Pulmonary artery endothelial cell (primary cell): ENCODE measurements at places on chromosomes 6 and 20. TPM values are rescaled to one million over a fixed set of nuclear protein-coding genes. Genes with fewer than 3 reads are reported as not detected.
A peak's percentile ranks its signal among the peaks of the same experiment; 100 is the strongest.

The BACH2 gene
- total RNA-seq = 0.26 and 0.39 TPM in 2 replicates

The WFDC2 gene
- total RNA-seq = not detected in 2 replicates

The MARCKS gene
- total RNA-seq = 171 TPM in 2 replicates

The BRD2 gene
- 52.1 and 77.0 TPM in 2 replicates for total RNA-seq

The ULBP2 gene
- 5.8 and 10.8 TPM in 2 replicates for total RNA-seq

The ZNF391 gene
- total RNA-seq = 0.20 and 0.71 TPM in 2 replicates

The LRRC73 gene
- total RNA-seq = 0.14 and 0.20 TPM in 2 replicates

The OTOR gene
- not detected in 2 replicates for total RNA-seq

The BTN1A1 gene
- total RNA-seq = not detected in 2 replicates

The ZSCAN23 gene
- total RNA-seq = 0.07 and 0.14 TPM in 2 replicates

The ZNF184 gene
- total RNA-seq = 6.9 and 8.5 TPM in 2 replicates

The POU3F2 gene
- not detected in 2 replicates for total RNA-seq

DNA sequence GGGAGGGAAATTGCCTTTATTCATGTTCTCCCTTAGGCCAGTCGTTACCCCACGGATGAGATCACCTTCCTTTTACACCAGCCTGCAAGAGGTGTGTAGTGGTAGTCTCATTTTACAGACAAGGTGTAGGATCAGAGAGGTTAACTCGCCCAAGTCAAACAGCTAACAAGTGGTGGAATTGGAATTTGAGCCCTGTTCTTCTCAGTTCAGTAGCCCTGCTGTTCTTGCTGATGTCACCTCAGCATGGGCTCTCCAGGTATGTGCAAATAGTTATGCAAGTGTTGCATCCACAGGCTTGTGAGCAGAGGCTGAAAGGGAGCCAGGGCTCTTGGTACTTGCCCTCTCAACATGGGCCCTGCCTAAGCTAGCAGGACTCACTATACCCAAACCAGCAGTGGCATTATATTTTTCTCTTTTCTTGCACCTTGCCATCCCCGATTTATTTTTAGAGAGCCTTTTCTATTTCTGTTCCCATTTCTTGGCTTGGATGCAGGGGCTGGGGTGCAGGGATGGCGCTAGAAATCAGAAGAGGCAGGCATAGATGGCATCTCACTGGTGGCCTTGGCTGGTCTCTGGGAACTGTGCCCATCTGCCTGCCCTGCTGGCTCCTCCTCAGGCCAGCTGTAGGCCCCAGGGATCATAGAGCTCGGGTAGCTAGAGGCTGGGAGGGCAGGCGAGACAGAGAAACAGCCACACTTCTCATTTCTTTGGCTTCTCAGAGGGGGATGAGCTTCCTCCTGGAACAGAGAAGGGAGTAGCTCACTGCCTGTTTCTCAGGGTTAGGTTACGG lies 18.2 kb downstream of the PPARD start:
- DNase-seq = no peak

DNA sequence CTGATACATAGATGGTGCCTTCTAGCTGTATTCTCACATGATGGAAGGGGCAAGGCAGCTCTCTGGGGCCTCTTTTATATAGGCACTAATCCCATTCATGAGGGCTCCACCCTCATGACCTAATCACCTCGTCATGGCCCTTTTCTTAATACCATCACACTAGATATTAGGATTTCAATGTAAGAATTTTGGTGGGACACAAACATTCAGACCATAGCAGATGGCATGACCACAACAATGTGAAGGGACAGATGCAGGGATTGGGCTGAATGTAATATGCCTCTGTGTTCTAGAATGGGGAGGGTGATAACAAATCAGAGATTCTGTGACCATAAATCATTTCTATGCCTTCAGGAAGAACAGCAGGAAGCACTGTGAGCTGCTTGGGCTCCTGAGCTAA lies 145.8 kb downstream of the LCA5 start:
- DNase-seq = no peak

DNA sequence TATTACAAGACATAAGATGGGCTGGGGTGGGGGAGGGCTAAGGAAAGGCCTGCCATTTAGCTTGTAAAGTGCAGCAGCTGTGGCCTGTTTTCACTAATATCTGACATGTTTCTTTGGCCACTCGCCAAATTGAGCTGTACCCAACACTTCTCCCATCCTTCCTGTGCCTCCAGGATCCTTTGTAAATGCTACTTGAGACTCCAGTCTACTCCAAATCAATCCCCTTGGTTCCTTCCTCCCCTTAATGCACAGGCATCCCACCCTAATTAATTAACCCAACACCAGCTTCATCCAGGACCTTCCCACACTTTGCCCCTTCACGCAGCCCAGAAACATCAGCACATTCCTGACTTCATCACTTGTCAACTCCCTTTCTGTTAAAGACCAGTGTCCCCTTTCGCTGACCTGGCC lies 55.0 kb upstream of the TCF21 start:
- no peak for DNase-seq

DNA sequence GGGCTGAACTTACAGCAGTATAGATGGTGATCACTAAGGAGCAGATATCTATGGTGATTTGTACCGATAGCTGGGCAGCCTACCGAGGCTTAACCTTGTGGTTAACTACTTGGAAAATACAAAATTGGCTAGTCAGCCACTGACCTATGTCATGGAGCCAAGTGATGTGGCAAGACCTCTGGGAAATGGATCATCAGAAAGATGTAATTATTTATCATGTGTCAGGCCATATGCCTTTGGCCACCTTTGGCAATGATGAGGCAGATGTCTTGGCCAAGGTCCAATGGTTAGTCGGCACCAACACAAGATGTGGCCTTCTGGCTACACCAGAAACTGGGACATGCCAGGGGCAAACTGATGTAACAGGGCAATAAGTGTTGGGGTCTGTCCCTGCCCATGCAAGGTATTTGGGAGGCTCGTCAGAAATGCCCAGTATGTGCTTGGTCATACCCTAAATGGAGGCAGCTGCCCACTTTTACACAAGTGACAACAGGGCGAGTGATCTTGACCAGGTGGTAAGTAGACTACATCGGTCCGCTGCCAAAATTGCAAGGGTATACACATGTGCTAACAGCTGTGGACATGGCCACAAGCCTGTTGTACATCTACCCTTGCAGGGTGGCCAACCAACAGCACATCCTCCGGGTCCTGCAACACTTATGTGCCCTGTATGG lies 30.1 kb downstream of the HDDC2 start:
- DNase-seq = no peak

DNA sequence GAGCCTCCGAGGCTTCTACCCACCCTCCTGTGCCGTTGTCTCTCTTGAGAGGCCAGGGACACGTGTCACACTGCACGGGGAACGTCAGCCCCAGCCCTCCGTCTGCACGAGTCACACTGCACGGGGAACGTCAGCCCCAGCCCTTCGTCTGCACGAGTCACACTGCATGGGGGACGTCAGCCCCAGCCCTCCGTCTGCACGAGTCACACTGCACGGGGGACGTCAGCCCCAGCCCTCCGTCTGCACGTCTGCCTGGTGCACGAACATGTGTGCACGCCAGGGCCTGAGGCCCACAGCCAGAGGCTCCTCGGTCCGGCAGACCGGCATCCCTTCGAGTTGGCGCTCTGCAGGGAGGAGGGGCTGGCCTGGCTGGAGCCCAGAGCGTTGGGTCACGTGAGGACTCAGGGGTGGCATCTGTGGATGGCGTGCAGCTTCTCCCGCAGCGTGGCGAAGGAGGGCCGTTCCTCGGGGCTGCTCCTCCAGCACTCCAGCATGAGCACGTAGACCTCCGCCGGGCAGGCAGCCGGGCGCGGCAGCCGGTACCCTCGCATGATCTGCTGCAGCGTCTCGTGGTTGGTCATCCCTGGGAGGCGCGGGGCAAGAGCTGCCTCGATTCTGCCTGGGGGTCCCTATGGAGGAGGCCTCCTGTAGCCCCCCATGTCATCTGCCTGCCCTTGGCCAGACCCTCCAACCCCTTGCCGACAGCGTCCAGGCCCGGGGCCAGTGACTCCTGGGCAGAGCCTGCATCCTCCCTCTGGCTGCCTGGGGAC lies 3.4 kb upstream of the PTK6 start:
- no peak for DNase-seq

DNA sequence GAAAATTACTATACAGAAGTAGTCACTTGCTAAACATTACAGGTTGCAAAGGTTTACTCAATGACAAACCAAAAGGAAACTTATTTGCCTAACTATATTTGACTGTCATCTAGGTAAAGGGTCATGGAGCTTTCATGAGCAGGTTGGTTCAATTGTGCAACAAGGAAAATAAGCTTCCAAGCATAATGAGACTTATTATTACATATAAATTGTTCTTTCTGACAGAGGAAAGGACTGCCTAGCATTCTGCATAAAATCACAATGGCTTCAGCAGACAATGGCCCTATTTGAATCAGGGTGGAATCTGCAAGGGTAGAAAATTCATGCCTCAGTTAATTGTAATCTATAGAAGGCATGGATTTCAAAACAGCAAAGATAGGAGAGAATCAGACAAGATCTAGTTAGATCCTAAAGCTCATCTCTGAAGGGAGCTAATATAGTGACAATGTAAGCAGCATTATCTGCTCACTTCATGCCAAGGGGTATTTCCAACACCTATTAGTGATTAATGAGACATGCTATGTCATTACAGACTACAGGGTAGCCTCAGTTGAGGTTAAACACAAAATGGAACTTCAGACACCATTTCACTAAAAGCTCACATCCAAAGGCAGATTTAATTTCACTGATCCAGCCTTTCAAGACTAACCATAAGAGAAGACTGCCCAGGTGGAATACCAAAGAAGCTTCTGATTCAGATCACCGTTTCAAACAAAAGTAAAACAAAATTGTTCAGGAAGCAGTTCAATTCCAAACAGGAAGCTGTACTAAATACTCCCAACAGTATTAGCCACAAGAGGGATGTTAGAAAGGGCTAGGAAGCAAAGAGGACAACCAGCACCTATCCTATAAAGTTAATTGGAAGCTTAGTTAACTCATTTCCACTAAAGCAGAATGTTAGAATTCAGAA lies 8.5 kb downstream of the STAU1 start:
- no peak for DNase-seq

GRCh38 chr6:4790158-4790899 lies 14.1 kb downstream of the CDYL start:
- DNase-seq = no peak

- DNase-seq = no peak
Observed at GRCh38 chr20:63534427-63534830, 2.7 kb downstream of the PTK6 start.

GRCh38 chr6:89313006-89313405 lies 2.1 kb downstream of the GABRR2 start:
- DNase-seq = no peak

DNA sequence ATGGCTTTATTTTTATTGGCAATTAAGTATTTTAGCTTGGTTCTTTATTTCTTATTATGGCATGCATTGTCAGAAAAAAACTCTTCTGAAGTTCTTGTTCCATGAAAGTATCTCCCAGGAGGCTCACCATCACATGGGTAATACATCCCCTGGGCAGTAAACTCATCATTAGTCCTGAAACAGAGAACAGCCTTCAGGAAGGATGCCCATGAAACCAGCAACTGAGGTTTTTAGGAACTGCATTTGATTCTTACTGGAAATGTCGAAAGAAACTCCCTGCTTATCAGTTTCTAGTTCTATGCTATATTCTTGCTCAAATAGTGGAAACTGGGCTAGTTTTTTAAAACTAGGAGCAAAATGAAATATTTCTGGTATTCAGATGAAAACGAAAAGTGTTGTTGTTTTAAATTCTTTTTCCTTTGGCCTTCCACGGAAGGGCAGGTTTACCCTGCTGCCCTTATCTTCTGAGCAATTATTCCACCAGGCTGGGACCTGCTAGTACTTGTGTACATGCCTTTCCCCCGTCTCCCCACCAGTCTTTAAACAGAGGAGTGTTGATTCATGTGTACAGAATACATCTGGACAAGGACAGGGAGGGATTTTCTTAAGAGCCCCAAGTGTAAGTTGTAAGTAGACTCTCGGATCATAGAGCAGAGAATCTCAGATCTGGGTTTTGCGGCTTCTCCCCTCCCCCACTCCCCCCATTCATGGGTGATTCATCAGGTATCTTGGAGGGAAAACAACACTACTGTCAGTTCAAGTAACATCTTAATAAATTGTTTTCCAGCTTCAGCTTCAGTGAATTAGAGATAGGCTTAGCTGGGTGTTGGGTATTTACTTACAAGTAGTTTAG lies 81.5 kb downstream of the RTN4IP1 start:
- peak; percentile 22 for DNase-seq

DNA sequence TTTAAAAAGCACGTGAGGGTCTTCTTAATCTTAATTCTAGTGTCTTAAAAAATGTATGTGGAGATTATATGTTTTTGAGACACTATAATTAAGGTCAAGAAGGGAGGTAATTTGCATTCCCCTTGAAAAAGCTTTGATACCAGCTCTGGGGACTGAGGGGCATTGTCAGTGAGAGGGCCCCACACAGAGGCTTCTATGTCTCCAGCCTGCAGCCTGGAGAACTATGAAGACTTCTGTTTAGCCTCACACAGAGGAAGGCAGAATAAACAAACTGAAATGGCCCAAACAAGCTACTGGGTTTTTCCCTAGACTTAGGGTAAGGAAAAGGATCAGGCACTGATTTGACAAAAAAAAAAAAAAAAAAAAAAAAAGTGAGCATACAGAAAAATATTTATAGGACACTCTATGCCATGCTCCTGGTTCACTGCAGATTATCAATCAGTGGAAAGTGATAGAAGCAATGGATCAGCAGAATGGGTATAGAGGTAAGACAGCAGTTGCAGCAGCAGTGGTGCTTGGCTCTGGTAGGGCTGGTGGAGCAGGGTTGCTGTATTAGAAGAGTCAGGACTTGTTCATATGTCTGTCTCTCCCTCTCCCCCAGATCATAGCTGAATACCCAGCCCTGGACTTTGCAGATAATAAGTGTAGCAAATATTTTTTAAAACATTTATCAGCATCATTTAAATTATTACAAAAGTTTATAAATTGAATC lies 85.4 kb downstream of the KLHL32 start:
- no peak for DNase-seq

GRCh38 chr6:44202972-44203750 lies 13.6 kb upstream of the MYMX start:
- no peak for DNase-seq

GRCh38 chr20:60903325-60903971 lies 348.6 kb upstream of the CDH4 start:
- DNase-seq = no peak

- no peak for DNase-seq
Observed at GRCh38 chr6:29791786-29792122, 35.9 kb upstream of the HLA-G start.

DNA sequence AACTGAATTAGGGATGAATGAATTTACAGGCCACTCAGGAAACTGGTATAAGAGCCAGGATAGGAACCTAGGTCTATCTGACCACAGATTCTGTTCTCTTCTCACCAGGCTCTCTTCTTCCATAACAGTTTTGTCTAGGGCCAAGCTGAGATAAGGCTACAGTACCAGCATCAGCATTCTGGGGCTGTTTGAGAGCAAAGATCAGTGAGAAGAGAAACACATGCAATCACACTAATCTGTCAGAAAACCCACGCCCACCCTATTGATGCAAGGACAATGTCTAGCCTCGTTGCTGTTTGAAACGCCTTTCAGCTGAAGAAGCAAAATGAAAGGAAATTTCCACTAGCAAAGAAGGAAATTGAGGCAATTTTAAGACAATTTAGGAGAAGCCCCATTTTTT lies 137.7 kb downstream of the LCA5 start:
- DNase-seq = no peak

GRCh38 chr6:91437315-91437729 lies 850.5 kb upstream of the MAP3K7 start:
- no peak for DNase-seq

- DNase-seq = no peak
Observed at GRCh38 chr6:165098165-165098564, 211.2 kb downstream of the C6orf118 start.

GRCh38 chr6:115001731-115002350 lies 659.0 kb upstream of the HS3ST5 start:
- no peak for DNase-seq
